ENCODE measurements at places on chromosomes 6 and 20.

GRCh38 chr6:44006872-44007303, 120.4 kb downstream of the MRPL14 start:
- no peak for DNase-seq

- no peak for DNase-seq
Observed at GRCh38 chr6:42689371-42689770, 33.0 kb downstream of the PRPH2 start.

DNA sequence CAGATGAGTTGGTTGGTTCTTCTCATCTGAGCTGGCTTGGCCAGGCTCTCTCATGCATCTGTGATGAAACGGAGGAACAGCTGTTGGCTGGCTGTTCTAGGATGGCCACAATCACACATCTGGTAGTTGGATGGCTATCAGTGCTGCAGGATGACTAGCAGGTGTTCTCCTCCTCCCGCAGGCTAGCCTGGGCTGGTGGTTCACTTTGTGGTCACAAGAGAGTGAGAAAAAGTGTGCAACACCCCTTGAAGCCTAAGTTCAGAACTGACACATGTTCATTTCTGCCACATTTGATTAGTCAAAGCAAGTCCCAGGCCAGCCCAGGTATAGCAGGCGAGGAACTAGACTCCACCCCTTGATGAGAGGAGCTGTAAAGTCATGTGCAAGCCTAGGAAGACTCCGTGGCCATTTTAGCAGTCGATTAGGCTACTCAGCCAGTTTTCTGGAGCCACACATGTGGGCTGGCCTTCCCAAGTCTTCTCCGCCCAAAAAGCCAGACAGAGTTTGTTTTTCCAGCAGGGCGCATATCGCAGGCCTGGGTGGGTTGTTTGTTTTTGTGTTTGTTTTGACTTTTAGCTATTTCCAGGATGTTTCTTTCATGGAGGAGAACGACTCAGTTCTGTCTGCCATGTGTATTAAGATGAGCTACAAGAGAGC, 120.8 kb downstream of the ISM1 start:
- no peak for DNase-seq

GRCh38 chr6:7730001-7730783, 4.3 kb downstream of the BMP6 start:
- DNase-seq, result no peak

GRCh38 chr6:100237821-100238220, 226.9 kb downstream of the SIM1 start:
- no peak for DNase-seq

DNA sequence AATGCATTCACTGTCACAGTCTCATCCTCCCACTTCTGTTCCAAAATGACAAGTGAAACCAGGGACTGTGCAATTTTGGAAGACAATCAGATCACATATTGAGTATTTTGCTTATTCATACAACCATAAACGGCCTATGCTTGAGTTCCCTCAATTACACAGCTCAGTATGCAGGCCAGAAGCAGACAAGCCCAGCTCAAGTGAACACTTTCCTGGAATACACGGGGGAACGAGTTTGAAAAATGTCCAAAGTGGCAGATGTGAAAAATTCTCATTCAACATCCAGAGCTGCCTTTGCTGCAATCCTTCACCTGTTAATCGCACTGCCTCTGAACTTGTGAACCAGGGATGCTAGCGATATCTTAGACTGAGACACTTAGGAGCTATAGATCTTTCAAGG, 190.2 kb downstream of the COL9A1 start:
- no peak for DNase-seq

GRCh38 chr20:16970776-16971175, 222.6 kb downstream of the OTOR start:
- DNase-seq, result no peak

- no peak for DNase-seq
Observed at GRCh38 chr6:157614026-157614568, 208.9 kb upstream of the SNX9 start.

- no peak for DNase-seq
Observed at GRCh38 chr6:73145690-73146089, 79.6 kb downstream of the KHDC1L start.

- no peak for DNase-seq
Observed at GRCh38 chr6:33452496-33452895, 1.9 kb upstream of the ZBTB9 start.

GRCh38 chr6:2309122-2309521, 63.7 kb upstream of the GMDS start:
- DNase-seq, result no peak

Measured in T-helper 17 cell (primary cell).